ENCODE measurements at places on chromosomes 1 and 21. TPM values are rescaled to one million over a fixed set of nuclear protein-coding genes. Genes with fewer than 3 reads are reported as not detected.

GRCh38 chr1:165383067-165383466 lies 26.6 kb upstream of the LMX1A start:
- DNase-seq = peak; percentile 91

DNA sequence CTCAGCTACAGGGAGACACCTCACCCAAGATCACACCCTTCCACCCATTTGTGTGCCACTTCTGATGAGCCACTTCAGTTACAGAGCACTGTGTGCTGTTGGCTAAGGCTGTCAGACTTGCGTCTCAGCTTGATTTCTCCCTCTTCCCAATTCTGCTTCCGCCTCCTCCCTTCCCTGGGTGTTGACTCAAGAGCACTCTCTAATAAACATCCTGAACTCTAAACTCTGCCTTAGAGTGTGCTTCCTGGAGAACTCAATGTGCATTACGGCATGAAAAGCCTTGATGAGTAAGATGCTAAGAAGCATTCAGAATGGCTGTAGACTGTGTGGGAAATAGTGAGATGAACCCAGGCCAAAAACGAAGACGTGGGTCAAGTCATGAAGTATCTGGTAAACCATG lies 54.9 kb upstream of the S1PR1 start:
- DNase-seq = no peak

GRCh38 chr1:88698764-88699163 lies 14.7 kb downstream of the PKN2 start:
- DNase-seq = no peak

GRCh38 chr1:67723126-67723525 lies 38.1 kb downstream of the GADD45A start:
- DNase-seq = no peak

DNA sequence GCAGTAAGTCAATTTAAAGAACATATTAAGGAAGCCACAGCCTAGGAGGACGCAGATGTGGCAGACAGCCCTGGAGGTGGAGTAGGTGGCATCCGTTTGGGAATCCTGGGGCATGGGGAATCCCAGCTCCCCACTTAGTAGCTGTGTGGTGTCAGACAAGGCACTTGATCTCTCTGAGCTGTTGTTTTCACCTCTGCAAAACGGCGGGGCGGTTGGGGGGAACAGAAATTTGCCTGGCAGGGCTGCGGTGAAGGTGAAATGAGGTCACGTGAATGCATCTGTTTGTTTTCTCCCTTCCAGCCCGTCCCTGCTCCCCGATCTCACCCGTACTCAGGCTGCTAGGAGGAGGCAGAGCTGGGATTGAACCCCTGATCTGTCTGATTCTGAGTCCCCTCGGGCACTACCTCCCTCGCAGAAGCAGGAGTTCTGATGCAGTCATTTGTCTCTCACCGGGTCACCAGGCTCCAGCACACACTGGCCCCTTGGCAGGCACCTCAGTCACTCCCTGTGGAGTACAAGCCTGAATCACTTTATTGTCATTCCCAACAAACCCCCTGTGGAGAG lies 2.2 kb upstream of the LAPTM5 start:
- no peak for DNase-seq

- peak; percentile 56 for DNase-seq
Observed at GRCh38 chr1:227741166-227741870, 6.1 kb downstream of the SNAP47 start.

DNA sequence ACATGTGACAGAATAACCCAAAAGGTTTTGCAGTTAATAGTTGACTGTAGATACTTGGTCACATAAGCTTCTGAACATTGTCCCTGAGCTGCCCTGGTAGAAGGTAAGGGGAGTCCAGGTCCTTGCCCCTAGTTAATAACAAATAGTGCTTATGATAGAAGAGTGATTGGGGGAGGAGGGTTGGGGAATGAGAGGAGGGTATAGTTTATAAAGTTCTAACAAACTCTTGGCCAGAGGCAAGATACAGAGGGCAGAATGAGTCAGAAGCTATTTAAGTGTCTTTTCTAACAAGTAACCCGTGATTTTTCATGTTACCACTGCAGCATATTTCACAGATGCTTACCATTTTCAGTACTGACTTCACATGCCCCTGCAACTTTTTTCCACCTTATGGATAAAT lies 26.7 kb upstream of the MYOCOS start:
- no peak for DNase-seq

Gene RGS1
- total RNA-seq = 13.0 TPM

Gene CLCA4
- total RNA-seq = not detected

All from posterior vena cava (tissue), 2 donors.